Activated CD4-positive, alpha-beta T cell treated with anti-CD3 and anti-CD28 coated beads, Interleukin-2, amount 50 U/mL, for 16 hours (primary cell): ENCODE measurements at places on chromosomes 5 and 9.

- DNase-seq: peak; percentile 14
These were observed 662.2 kb upstream of the ZNF608 start for GRCh38 chr5:125408448-125409233.

DNA sequence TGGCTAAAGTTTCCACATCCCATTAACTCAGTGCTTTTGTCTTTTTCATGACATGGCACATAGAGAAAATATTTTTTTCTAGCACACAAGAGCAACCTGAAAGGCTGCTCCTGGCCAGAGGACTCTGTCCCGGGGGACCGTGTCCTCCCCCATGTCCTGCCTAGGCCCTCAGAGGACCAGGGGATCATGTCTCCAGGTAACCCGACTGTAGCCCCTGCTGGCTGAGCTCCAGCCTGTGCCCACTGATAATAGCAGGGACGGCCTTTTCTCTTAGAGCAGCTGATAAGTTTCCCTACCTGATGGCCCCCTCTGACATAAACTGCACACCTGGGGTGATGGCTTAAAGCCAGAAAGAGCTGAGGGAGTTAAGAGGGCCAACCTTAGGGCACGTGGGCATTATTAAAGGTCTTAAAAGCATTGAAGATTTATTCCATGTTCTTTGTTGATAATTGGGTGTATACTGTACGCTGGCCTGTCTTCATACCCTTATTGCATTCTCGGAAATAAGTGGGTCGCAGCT is 5.9 kb downstream of the HDHD3 start:
- DNase-seq: no peak

DNA sequence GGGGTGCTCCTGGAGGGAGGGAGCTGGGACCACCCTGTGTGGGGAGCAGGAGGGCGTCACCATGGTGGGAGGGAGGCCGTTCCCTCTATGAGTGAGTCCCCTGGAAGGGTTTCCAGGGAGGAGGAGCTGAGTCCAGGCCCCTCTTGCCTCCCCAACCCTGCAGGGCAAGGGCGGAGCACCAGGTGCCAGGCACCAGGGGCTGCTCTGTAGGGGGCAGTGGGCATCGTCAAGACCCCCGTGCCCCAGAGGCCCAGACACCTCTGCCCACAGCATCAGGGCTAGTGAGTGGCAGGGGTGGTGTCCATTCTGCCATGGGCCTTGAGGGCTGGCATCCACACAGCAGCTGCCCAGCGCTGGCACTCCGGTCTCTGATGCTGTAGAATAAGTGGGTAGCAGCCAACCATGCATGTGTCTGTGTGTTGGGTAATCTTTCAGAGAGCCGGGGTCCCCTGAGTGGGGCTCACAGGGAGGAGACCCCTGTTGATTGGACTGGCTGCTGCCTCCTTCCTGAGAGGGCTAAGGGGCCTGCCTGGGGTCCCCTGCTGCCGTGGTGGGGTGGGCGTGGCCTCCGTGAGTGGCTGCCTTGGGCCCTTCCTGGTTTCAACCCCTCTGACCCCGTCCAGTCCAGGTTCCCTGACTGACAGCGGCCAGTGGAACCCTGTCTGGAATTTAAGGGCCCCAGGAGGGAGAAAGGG is 72.7 kb upstream of the RNU6ATAC start:
- no peak for DNase-seq

GRCh38 chr5:93821891-93822415 is 80.6 kb upstream of the POU5F2 start:
- no peak for DNase-seq

DNA sequence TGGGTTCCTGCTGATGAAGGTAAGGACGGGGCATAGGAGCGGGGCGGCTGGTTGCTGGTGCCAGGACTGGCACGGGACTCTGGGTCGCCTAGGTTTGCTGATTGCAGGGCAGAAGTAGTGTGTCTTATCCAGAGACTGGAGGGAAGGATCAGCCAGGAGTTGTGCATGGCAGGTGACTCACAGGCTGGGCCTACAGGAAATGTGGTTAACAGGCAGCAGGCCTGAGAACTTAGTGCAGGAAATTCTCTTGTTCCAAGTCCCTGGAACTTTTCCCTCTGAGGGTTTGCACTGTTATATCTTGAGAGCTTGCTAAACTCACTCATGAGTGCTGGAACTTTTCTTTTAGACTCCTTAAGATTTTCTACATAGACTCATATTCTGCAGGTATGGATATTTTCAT is 95.1 kb downstream of the ANXA2R start:
- no peak for DNase-seq

- no peak for DNase-seq
These were observed 250.8 kb downstream of the DMRT2 start for GRCh38 chr9:1300941-1301340.

- no peak for DNase-seq
These were observed 45.7 kb downstream of the TSPAN17 start for GRCh38 chr5:176692839-176693476.

DNA sequence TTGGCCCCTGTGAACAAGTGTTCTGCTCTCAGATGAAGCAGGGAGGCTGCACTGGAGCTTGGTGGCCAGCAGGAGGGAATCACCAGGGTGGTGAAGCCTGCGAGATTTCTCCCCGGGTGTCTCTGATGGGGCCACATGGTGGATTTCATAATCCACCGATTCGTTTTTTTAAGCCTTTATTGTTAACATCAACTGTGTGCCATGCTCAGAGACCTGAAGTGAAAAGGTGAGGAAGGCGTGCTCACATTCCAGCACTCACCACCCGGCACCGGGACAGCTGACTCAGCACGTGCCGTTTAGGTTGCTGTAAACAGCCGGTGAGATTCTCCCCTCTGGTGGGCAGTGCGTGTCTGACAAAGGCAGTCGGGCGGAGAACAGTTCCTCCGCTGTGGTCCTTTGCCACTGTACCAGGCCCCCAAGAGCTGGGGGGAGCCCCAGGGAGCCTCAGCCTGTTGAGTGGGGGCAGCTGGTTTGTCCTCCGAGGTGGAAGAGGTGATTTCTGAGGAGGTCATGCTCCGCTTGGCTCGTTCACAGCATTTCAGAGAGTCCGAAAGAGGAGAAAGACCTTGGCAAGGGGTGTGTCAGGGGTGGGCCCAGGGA is 12.7 kb upstream of the AHRR start:
- DNase-seq: no peak

GRCh38 chr9:118670011-118670953 is 699.0 kb downstream of the BRINP1 start:
- no peak for DNase-seq

DNA sequence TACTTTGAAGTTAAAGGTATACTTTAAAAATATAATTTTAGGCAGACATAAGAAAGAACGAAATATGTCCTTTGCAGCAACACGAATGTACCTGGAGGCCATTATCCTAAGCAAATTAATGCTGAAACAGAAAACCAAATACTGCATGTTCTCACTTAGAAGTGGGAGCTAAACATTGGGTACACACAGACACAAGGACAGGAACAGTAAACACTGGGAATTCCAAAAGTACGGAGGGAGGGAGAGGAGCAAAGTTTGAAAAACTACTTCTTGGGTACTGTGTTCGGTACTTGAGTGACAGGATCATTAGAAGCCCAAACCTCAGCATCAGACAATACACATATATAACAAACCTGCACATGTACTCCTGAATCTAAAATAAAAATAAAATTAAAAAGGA is 40.9 kb downstream of the TJP2 start:
- no peak for DNase-seq

DNA sequence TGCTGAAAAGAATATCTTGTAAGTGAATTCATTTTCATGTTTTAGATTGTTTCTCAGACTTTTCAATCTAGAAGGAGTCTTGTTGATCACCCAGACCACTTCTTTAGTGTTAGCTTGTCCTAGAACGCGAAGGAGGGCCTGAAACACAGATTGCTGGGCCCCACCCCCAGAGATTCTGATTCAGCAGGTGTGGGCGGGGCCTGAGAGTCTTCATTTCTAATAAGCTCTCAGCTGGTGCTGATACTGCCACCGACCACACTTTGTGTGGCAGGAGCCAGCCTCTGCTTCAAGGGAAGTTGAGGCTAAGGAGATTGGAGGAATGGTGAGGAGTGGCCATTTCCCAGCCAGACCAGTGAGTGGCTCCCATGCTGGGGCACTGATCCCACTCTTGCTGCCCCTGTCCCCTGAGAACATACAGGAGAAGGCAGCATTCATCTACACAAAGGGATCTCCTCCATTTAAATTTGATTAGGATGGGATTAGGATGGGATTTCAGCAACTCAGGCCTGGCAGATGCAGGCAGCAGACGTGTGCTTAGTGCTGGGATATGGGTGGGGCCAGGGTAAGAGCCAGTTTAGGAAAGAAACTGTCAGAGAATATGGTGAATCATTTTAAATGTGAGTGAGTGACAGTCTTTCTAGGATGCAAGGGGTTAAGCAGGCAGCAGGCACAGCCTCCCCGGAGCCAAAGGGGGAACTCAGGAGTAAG is 35.9 kb downstream of the ZNF618 start:
- no peak for DNase-seq

DNA sequence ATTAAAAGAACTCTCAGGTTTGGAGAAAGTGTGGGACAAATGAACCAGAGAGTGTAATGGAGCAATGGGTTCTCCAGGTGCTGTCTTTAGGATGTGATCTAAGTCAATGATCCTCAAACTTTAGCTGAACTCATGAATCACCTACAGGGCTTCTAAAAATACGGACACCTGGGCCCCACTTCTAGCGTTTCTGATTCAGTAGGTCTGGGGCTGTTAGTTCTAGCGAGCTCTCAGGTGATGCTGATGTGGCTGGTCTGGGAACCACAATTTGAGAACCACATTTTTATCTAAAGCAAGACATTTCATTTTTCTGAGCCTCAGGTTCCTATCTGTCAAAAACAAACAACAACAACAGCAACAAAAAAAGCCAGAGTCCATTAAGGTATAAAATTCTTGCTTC is 35.1 kb upstream of the PCA3 start:
- DNase-seq: no peak

DNA sequence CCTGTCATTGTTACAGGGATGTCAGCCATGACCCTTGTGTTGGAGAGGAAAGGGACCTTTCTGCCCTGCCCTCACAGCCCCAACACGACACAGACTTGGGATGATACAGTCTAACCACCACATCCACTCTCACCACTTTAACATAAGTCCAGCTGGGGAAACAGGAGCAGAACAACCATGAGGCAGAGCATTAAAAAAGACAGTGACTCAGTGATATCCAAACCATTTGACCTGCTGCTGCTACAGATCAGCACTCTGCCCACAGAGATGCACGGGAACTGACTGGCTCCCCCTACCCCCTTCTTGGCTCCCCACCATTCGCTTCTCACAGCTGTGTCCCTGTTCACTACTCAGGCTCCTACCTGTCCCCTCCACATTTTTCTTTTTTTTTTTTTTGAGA is 458.6 kb downstream of the ZNF608 start:
- DNase-seq: no peak

DNA sequence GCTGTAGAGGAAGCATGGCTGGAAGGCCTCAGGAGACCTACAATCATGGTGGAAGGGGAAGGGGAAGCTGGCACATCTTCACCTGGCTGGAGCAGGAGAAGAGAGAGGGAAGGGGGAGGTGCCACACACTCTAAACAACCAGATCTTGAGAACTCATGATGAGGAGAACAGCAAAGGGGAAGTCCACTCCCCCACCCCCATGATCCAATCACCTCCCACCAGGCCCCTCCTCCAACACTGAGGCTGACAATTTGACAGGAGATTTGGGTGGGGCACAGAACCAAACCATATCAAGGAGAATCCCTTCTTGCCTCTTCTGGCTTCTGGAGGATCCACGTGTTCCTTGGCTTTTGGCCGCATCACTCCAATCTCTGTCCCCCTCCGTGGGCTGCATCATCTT is 13.1 kb upstream of the CMBL start:
- no peak for DNase-seq

- no peak for DNase-seq
These were observed 77.8 kb downstream of the SLC38A9 start for GRCh38 chr5:55634209-55634805.
